ENCODE measurements at places on chromosomes 12 and 14.
A peak's percentile ranks its signal among the peaks of the same experiment; 100 is the strongest.

DNA sequence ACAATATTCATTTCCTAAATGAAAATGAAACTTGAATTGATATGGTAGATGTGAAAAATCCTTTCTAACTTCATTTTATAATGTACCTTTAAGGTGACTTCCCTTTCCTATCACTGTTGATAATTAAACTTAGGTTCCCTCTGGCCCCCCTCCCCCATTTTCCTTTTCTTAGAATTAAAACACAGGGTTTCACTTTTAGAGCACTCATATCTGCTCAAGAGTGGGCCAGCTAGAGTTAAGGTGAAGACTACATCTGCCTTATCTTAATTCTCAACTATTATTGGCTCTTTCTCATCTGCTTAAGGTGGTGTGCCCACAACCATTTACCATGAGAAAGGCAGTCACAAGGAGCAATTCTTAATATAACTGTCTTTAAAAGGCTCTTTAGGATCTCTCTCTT lies 49.7 kb downstream of the LIN52 start:
- DNase-seq = no peak

- DNase-seq = no peak
These were observed 331.6 kb downstream of the DPF3 start for GRCh38 chr14:72562300-72562699.

GRCh38 chr12:1373901-1374735 lies 220.3 kb downstream of the FBXL14 start:
- no peak for DNase-seq

DNA sequence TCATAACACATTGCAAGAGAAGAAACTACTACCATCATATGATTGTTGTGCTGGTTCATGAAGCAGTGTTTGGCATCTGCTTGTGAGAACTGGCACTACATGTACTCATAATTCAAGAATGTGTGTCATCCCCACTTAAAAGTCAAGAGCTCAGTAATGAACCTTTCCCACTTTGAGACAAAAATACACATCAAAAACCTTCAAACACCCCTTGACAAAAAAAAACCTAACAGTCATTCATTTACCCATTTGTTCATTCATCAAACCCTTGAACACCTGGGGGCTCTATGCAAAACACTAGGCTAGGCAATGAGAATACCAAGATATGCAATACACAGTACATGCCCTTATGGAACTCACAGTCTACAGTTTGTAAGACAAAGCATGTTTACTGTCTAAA lies 40.0 kb downstream of the KIF21A start:
- DNase-seq = no peak

- DNase-seq = no peak
These were observed 38.4 kb downstream of the LRP6 start for GRCh38 chr12:12228402-12228801.

DNA sequence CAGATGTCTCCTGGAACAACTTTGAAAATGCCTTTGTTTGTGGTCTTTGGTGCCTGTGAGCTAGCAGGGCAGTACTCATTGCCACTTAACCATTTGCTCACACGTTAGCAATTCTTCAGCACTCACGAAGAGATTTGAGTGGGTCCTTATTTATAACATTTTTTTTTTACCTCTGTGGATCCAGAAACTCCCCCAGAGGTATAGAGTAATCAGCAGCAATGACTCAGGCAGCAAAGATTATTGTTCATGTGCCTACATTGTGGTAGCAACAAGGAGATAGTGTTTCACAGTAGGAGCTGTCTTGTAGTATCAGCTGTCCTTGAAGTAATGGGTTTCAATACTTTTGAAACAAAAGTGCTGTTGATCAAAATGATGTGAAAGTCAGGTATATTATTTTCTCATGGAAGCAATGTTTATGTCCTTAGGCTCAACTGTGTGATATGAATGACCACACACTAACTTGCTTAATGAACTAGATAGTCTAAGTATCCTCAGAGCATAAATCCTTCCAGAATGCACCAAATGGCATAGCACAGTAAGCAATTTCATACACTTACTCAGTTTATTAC lies 304.1 kb downstream of the EGLN3 start:
- DNase-seq = no peak

GRCh38 chr14:57835766-57836165 lies 30.1 kb downstream of the SLC35F4 start:
- no peak for DNase-seq

GRCh38 chr12:2959505-2960389 lies 550 bp downstream of the TEAD4 start:
- DNase-seq = no peak

- no peak for DNase-seq
These were observed 16.6 kb downstream of the RPH3A start for GRCh38 chr12:112808156-112808555.

GRCh38 chr14:105711841-105712460 lies 185.6 kb downstream of the TMEM121 start:
- DNase-seq = no peak

DNA sequence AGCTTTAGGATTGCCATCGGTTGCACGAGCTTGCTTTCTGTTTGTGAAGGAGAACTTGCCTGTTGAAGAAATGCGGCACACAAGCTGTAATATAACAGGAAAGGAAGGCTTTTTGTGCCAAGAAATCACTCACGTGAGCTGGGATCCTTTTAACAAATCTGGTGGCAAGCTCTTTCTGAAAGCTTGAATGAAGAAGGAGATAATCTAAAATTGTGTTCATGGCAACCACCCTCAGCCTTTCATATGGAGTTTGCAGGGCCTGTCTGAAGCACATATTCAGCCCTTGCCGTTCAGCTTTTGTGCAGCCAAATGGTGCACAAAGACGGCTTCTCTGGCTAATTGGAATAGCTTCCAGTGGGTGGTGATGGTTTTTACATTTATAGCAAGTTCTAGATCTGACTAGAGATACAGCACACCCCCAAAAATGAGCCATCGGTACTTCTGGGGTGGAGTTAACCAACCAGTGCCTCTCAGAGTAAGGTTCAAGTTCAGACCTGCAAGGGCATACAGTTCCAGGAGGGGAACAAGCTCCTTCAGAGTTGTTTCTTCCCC lies 107.4 kb downstream of the AEBP2 start:
- DNase-seq = no peak

DNA sequence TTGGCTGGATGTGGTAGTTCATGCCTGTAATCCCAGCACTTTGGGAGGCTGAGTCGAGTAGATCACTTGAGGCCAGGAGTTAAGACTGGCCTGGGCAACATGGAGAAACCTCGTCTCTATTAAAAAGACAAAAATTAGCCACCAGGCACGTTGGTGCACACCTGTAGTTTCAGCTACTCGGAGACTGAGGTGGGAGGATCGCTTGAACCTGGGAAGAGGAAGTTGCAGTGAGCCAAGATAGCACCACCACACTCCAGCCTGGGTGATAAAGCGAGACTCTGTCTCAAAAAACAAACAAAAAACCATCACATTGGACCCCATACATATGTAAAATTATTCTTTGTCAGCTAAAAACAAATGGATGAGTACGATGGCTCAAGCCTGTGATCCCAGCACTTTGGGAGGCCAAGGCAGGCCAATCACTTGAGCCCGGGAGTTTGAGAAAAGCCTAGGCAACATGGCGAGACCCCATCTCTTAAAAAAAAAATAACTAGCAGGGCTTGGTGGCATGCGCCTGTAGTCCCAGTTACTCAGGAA lies 43.9 kb downstream of the LIMA1 start:
- no peak for DNase-seq

- no peak for DNase-seq
These were observed 72.8 kb downstream of the RFX4 start for GRCh38 chr12:106655577-106655976.

GRCh38 chr12:72574138-72574537 lies 302.0 kb downstream of the TRHDE start:
- no peak for DNase-seq

- no peak for DNase-seq
These were observed 22.2 kb downstream of the MANSC1 start for GRCh38 chr12:12327802-12328201.

DNA sequence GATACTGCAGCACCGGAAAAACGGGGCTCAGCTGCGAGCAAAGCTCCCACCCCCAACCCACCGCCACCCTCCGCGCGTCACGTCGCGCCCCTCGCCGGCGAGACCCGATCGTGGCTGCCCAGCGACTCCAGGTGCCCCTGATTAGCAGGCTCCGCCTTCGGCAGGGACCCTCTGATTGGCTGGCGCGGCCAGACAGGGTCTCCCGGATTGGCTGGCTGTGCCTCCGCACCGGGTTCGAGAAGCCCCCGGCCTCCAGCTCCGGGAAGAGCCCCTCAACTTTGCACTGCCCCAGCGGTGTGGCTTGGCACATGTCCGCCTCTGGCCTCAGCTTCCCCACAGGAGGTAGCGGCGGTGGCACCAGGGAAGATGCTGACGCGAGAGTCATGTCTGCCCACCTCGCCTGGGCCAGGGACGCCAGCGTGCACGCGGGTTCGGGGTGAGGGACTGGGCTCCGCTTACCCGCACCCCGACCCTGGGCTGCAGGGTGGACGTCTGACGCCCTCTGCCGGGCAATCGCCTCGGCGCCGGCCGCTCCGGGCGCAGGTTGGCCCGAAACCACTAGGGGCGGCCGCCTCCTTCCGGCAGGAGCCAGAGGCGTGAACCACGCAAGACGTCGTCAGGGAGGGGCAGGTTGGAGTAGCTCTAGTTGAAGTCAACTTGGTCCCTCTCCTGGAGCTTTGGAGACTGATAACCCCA lies 498 bp upstream of the RHOF start:
- DNase-seq = peak; percentile 89

- DNase-seq = no peak
These were observed at the start of gene KLRK1 for GRCh38 chr12:10389904-10390303. Gene KLRK1, minus strand, starts transcription at chr12:10390041. Its CDS starts 1,231 bp downstream, at chr12:10388810.
